ENCODE measurements at places on chromosomes 4 and X.

- no peak for DNase-seq
Observed at GRCh38 chr4:77593993-77594392, 11.6 kb upstream of the CXCL13 start.

DNA sequence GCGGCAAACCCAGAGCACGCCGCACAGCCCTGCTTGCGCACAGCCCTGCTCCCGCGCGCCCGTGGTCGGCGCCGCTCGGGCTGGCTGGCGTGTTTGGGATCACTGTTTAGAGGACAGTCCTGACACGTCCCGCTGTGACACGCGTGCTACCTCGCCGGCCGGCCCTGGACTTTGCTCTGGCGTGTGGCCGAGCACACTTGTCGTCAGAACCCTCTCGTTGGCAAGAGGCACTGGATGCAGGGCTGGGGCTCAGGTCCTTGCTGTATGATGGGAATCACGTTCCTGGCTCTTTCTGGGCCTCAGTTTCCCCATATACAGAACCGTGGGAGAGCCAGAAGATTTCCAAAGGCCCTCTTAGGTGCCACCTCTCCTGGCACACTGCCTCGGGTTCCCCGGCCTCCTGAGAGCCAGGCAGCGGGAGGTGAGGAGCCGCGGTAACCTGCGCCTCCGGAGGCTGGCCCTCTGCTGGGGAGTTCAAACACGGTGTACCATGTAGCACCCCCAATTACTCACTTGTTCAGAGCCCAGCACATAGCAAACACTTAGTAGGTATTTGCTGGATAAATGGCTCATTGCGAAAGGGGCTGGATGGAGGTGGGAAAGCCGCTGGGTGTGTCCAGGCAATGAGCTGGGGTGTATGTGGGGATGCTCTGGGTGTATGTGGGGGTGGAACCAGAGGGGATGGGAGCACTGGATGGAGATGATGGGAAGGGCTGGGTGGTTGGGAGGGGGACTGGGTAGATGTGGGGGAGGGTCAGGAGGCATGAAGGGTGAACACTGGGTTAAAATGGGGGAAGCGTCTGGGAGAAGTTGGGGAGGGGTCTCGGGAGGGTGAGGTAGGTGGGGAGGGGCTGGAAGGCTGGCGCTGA, 76.6 kb downstream of the HTRA3 start:
- DNase-seq = no peak

DNA sequence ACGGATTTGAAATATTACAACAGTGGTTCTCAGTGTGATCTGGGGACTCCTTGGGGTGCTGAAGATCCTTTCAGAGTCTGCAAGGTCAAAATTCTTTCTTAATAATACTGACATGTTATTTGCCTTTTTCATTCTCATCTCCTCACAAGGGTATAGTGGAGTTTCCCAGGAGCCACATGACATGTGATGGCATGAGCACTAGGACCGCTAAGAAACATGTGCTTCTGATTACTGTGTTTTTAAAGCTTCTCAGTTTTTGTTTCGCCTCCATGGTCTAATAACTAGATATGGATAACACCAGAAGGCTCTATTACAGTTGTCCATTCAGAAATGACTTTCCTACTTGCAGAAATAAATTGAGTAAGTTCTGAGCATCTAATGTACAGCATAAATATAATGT, 156.1 kb downstream of the RAB28 start:
- no peak for DNase-seq

- no peak for DNase-seq
Observed at GRCh38 chr4:87718217-87718835, 68.2 kb downstream of the DMP1 start.

GRCh38 chr4:144223149-144223548, 82.6 kb upstream of the GYPA start:
- DNase-seq = no peak

DNA sequence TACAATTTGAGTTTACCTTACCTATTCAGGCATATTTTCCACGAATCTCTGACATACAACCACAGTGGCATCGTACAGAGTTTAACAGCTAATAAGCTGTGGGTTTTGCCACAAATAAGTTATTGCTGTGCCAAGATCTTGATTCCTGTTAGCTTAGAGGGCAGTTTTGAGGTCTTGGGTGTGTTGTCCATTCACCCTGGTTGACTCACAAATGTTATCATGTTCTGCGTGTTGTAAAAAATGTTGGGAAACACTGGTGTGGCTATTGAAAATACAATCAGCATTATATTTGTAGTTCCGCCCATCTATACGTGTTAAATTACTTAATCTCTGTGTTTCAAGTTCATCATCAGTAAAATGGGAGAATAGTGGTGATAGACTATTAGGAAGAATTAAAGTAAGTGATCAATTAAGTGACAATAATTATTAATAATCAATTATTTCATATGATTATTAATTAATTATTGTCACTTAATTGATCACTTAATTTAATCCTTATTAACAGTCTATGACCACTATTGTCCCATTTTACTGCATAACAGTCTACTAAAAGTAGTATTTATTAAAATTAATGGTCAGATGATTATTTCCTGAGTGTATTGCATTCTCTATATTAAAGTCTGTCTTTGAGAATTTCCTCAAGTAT, 96.3 kb downstream of the TMA16 start:
- DNase-seq = no peak

DNA sequence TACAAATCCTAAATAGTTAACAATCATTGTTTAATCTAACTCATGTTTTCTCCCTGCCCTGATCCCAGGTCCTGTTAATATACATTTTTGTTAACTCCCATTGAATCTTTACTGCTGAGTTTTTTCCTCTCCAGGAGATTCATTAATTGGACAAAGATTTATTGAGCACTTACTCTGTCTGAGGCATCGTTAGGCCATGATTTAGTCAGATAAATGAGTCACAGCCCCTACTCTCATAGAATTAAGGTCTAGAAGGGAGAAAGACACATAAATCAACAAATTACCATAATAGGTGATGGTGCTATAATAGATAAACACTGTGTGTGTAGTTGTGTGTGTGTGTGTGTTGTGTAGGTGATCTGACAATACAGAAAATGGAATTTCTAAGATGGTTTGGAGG, 112.5 kb downstream of the MAPK10 start:
- DNase-seq = no peak

DNA sequence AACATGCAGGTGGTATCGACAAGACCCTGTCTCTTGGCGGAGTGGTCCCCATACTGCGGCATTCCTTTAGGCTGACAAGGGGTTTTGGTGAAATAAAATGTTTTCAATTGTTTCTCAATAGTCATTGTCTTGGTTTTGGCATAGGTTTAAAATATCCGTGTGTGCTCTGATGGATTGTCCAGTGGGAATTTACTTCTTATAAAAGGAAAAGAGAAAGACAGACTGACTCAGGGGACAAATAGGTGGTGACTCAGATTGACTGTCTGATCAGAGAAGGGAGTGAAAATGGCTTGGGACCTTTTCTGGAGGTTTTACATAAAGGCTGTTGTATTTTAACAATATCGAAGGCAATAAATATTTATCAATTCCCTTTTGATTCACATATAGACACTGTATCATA, 129.8 kb downstream of the SORBS2 start:
- no peak for DNase-seq

DNA sequence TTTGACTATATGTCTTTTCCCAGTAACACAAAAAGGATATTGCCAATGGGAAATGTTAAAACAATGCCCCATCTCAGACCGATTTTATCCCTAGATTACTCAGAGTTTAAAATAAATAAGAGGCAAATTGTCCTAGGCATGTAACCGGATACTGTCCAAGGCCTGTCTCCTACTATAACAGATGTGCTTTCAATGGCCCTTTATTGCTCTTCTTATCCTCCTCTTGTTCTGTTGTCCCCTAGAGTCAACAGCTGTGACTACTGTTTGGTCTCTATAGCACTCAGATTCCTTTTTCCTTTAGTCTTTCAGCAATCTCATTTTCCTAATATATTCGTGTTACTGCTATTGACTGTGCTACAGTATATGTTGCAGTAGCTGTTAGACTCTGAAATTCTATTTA, 66.8 kb upstream of the PLS3 start:
- no peak for DNase-seq

DNA sequence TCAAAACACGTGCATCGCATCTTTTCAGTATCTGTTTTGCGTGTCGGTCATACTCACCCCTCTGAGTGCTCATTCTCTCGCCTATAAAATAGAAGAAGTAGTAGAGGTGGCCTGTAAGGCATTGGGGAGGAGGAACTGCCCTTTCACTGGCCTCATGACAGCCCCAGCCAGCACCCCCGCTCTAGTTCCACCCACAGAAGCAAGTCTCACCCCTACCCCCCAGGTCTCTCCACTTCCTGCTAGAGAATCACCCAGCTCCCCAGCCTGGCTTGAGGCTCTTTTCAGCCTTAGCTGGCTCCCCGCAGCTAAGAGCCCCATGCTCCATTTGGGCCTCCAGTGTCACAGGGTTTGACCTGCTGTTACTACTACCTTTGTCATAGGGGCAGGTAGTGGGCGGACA, 11.8 kb downstream of the HDAC6 start:
- DNase-seq = no peak

- no peak for DNase-seq
Observed at GRCh38 chrX:72208126-72208800, 26.7 kb downstream of the PIN4 start.

GRCh38 chr4:84977396-84977795, 10.9 kb upstream of the WDFY3 start:
- no peak for DNase-seq

- no peak for DNase-seq
Observed at GRCh38 chrX:148298737-148299136, 201.7 kb upstream of the AFF2 start.

GRCh38 chr4:87937523-87937922, 38.0 kb upstream of the SPP1 start:
- DNase-seq = no peak

GRCh38 chrX:40298069-40298468, 200.3 kb upstream of the BCOR start:
- no peak for DNase-seq

GRCh38 chr4:186726426-186727168, 2.9 kb upstream of the FAT1 start:
- DNase-seq = no peak

DNA sequence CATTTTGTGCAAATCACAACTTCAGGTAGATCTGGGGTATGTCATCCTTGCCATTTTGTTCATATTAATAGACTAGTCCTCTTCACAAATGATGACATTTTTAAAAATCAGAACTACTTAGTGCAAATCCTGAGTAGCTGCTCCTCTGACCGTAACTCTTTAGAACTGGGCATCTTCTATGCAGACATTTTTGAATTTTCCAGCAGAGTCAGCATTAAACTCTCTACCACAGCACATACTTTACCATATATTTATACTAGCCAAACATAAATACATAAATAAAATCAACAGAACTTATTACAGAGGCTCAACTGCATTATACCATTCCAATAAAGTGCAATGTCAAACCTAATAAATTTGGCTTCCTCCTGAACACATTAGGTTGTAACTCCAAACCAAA, 4.5 kb upstream of the SLITRK2 start:
- DNase-seq = no peak

- DNase-seq = no peak
Observed at GRCh38 chrX:100649550-100650356, 5.8 kb downstream of the SRPX2 start.

- no peak for DNase-seq
Observed at GRCh38 chrX:65821721-65822496, 154.5 kb downstream of the MSN start.

- no peak for DNase-seq
Observed at GRCh38 chr4:123995936-123996335, 599.3 kb downstream of the SPRY1 start.

DNA sequence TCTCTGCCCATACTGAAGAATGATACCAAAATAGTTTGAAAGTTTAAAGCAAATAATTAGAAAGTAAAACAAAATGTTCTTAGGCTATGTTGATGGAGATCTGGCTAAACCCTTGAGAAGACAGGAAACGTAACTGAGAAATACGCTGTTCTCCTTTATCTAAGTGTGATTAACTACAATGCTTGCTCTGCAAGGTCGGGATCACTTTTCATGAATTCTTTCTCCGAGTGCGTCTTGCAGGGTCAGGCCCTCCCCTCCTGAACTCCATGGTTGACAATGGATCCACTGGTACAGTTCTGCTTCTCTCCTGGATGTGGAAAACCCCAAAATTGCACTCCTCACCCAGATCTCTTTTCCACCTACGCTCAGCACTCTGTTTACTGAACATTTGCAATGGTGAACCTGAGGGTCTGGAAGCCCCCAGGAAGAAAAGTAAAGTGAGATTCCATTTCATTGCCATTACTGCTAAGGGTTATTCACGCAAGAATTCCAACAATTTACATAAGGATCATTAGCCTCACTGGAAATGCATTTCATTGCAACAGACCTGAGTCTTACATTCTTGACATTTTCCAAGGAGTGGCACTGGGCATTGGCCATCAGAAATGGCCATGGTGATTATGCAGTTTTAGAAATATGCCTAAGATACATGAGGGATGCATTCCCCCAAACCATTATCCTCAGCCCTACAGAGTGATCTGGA, 24.6 kb upstream of the WWC2 start:
- DNase-seq = no peak

GRCh38 chr4:109589605-109590004, 29.6 kb downstream of the MCUB start:
- DNase-seq = no peak

GRCh38 chr4:48636911-48637310, 143.2 kb downstream of the FRYL start:
- no peak for DNase-seq

GRCh38 chrX:9516635-9517034, 51.8 kb downstream of the TBL1X start:
- DNase-seq = no peak

DNA sequence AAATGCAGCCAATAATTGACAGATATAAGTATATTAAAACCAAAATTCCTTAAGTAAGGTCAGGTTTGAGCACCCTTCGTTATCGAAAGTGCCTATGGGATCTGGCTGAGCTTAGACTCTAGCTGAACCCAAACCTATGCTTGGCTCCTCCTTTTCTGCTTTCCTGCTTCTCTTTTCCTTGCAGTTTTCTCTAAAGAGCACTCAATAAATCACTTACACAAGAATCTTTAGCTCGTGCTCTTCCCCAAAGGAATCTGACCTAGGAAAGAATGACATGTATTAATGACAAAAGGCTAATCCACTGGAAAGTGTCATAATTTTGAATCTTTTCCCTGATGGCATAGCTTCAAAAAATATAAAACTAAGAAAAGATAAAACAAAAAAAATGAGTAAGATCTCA, 282.7 kb downstream of the DKK2 start:
- DNase-seq = no peak

- no peak for DNase-seq
Observed at GRCh38 chr4:25032126-25032525, 1.4 kb upstream of the LGI2 start.

DNA sequence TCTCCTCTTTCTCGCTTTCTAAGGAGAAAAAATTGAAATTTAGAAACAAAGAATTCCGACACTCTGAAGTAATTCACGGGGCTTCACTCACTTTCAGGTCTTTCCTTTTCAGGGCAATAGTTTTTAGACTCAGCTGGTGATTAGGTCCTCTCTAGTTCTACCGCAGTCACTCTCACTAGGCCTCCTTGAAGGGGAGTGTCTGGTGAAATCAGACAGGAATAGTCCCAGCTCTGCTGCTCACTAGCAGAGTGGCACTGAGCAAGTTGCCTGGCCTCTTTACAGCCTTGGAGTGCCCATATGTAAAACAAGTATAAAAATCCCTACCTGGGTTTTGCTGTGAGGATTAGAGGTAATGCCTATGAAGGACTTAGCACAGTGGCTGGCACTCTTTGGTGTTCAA, 64.1 kb downstream of the NEUROG2 start:
- DNase-seq = no peak
